ENCODE measurements at places on chromosomes 12 and 14.
A peak's percentile ranks its signal among the peaks of the same experiment; 100 is the strongest.

DNA sequence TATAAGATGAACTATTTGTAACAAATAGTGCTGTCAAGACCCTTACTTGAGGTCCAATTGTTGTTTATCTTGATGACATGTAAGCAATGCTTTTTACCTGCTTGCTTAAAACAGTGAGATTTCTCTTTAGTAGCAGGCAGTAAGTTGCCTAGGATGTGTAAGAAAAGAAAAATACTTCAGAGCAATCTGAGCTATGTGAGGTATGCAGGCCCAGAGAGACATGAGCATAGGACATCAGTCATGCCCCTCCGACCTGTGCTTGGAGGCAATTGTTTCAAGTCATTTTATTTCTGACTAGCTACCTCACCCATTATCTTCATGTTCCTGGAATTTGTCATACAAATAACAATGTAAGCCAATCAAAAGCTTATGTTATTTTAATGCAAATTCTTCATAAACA, 930.6 kb upstream of the FBXO33 start:
- DNase-seq: no peak

DNA sequence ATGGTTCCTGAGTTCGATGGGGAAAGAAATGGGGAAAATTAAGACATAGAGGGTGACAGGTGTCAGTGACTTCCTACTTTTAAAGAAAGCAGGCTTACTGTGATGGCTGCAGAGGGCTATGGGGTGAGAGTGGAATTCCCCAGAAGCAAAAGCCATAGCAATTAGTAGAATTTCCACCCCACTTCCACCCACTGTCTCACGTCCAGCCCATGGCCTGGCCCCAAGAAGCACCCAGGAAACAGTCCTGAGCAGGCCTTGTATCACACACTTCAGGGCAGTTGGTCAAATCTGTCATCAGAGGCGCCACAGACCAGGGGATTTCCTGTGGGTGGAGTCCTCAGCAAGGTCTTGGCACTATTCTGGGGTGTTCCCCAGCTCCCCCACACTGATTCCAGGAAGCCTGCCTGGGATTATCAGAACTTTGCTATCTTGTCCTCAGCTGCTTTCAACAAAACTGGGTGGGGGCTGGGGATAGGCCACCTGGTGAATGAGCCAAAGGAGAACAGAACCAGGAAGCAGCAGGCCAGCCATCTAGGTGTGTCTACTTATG, 120.1 kb upstream of the CCND2 start:
- DNase-seq: peak; percentile 73

GRCh38 chr12:108860443-108860842, 3.1 kb upstream of the SSH1 start:
- DNase-seq: peak; percentile 46

GRCh38 chr14:76574416-76575095, 186.7 kb upstream of the VASH1 start:
- DNase-seq: no peak

DNA sequence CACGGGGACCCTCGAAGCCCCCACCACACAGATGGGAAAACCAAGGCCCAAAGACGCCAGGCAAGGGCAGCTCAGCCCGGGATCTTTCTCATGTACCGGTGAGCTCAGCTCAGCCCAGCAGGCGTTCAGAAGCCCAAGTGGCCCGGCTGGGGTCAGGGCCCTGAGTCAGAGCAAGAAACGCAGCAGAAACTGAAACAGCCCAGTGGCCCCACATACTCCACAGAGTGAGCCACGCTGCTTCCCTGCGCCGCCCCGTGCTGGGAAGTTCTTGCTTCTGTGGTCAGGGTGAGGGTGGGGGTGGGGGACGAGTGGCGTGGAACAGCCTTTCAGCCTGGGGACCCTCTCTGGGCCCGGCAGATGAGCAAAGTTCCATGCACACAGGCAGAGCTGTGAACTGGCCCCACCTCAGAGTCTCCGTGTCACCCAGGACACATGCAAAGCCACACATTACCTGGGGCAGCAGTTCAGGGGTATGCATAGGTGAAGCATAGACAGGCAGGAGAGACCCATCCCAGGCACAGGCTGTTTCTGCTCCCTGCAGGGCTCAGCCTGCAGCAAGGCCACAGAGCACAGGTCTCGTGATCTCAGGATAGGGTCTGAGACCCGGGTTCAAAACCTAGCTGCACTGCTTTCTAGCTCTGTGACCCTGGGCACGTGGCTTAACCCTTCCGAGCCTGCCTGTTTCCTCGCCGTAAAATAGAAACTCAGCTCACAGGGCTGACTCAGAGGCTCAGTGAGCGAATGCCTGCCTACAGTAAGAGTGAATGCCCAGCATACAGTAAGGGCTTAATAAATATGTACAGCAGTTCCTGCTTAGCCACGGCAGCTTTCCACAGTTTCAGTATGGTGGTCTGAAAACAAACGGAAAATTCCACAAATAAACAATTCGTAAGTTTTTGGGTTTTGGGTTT, 21.6 kb downstream of the NCOR2 start:
- DNase-seq: peak; percentile 86

DNA sequence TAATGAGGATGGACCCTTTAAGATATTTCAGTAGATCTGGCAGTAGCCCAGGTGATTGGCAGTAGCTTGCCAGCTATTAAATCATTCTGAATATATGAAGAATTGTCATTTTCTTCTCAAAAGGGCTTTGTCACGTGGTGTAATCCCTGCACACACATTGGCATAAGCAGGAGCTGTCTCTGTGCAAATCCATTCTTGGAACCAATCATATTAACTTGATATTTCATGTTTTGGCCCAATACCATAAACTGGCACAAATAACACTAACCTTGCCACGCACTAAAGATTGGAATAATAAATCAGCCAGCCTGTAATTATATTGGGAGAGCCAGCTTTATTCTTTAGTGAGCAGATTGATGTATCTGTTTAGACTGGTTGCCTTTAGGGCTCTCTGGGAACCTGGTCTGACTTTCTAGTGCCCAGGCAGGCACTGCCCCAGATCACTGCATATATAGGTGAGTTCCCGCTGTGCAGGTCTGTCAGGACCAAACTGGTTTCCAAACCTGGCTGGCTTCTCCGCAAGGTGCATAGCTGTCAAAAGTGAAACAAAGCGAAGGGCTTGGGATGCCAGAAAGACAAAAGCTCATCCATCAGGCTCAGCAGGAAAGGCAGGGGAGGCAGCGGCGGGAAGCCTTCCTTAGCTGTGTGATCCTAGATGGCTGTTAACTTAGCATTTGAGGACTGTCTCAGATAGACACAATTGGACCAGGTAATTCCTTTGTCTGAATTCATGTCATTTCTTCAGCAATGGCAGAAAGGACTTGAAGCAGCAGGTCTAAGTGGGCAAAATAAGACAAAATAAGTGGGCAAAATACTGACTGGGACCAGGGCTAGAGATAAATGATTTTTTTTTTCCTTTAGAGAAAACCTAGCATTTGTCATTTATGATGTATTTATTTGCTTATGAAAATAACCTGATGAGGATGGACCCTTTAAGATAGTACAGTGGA, 128.8 kb upstream of the DYRK2 start:
- DNase-seq: no peak

- DNase-seq: peak; percentile 69
Observed at GRCh38 chr12:57874166-57875108, 27.9 kb upstream of the CTDSP2 start.

GRCh38 chr12:42281278-42281677, 43.2 kb upstream of the YAF2 start:
- no peak for DNase-seq

- peak; percentile 82 for DNase-seq
Observed at GRCh38 chr14:92728759-92729364, 19.6 kb downstream of the LGMN start.

DNA sequence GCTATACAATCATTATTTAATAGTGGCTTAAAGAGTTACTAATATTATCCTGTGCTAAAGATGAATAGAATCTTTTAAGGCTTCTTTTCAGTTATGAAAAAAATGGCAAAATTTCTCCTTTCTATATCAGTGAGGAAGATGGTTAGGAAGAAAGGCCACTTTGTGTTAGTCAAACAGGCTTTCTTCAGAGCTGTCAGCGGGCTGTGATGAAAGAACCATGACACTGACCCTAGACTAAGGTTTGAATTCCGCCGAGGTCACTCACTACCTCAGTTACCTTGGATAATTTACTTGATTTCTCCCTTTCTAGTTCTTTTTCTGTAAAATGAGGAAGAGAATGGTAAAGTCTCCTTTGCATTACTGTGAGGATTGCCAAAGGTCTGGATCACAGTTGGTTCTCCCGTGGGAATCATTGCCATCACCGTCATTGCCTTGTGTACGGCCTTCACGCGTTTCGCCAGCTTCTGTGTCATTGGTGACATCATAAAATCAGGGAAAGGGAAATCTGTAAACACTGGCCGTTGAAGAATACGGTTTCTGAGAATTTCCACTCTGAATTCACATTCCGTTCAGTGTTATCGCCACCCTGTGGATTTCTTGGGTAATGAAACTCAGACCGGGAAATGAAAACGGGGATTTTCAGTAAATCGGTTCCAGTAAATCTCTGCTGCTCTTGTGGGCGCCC, 26.7 kb upstream of the YBX3 start:
- DNase-seq: peak; percentile 93

DNA sequence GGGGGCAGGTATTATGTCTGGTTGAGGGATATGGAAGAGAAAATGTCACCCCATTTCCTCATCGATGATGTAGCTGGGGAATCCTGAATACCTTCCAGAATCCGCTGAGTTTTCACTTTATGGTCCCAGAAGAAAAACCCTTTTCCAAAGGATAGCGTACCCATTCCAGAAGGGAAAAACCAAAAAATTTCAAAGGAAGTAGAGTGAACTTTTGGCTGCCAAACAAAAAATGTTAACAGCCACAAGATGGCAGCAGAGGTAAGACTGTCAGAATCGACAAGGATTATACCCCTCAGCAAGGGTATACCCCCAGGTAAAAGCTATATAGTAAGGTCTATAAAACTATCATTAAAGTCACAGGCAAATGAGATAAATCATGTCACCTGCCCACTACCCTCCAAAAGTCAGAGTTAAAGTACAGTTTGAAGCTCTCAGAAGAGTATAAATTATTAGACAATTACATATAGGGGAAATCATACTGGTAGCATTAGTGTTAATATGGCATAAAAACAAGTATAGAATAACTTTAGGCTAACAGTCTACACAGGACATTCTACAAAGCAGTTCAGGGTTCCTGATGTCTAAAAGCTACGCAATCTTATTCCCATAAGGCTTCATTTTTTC, 18.0 kb downstream of the ACIN1 start:
- DNase-seq: peak; percentile 67

DNA sequence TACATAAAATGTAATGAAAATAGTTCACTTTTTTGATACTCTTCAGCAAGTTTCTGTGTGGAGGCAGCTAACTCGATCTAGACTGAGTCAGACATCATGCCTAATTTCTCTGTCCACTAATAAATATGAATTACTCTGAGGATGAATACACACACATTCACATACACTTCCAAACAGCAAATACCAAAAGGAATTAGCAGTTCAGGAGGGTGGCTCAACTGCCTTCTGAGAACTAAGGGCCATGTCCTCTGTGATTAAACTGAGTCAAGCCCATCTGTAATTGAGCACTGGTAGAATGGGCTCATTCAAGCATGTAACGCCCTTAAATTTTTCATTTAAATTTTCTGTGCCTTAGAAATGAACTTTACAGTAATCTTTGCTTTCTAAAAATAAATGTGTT, 242.5 kb downstream of the AKAP6 start:
- no peak for DNase-seq

DNA sequence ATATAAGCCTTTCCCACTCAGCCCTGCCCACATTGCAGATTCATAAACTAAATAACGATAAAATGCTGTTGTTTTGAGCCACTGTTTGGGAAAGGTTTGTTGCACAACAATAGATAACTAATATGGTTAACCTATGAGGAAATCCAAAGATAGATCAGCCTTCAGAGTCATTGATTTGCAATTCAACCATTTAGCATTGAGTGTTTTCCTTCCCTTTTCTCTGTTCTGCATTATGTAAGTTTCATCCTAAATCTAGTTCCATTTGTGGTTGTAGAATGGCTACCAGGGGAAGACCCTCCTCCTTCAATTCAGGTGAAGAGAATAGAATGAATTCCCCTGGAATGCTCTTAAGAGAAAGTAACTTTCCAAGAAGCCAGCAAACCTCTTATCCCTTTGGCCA, 19.6 kb downstream of the TC2N start:
- DNase-seq: no peak

DNA sequence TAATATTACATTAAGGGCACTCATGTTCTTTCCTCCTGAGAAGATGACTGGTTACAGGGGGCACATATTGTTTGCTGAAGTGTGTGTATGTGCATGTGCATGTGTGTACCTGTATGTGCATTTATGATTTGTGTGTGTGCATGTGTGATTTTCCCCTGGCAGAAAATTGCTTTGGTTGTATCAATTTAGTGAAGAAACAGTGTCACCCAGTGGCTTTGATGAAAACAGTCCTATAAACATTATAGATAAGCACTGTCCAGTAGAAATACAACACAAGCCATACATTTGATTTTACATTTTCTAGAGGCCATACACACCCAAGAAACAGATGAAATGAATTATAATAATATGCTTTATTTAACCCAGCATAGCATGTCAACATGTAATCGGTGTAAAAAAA, 8.6 kb downstream of the PDE3A start:
- DNase-seq: no peak

- DNase-seq: peak; percentile 85
Observed at GRCh38 chr12:92570056-92570753, 132.6 kb upstream of the PLEKHG7 start.

GRCh38 chr12:67754933-67755697, 106.6 kb downstream of the DYRK2 start:
- peak; percentile 70 for DNase-seq

DNA sequence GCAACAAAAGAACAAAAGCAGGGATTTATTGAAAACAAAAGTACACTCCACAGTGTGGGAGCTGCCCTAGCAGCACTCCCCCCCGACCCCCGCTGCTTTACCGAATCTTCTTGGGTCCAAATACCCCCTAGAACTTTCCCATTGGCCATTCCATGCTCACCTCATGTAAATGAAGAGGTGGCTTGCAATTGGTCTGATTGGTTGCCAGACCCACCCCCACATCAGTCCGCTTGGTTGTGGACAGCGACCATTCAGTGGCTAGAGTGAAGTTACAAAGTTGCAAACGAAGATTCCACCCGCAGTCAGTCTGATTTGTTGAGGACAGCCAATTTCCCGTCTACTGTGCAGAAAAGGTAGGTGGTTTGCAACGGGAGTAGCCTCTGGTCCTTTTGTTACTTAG, 3.9 kb downstream of the STYX start:
- DNase-seq: no peak

DNA sequence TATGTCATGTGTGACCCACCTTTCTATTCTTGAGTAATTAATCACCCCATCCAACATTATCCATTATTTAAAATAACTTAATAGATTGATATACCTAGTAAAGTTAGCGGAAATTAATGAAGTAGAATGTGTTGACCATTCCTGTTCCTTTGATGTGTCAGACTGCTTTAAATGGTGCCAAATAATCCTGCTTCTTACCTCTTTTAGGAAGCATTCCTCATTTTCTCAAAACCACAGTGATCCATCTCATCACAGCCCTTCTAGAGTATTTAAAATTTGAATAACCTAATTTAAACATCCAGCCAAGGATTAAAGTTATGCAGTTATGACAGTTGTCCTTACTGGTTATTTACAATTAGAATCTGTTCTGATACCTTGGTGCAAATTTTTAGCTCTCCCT, 6.9 kb downstream of the MGAT4C start:
- DNase-seq: no peak

Measured in suppressor macrophage (primary cell).